ENCODE measurements at places on chromosomes 2 and 18.

- peak; percentile 15 for DNase-seq
These were observed 138.9 kb downstream of the PTH2R start for GRCh38 chr2:208545403-208546042.

DNA sequence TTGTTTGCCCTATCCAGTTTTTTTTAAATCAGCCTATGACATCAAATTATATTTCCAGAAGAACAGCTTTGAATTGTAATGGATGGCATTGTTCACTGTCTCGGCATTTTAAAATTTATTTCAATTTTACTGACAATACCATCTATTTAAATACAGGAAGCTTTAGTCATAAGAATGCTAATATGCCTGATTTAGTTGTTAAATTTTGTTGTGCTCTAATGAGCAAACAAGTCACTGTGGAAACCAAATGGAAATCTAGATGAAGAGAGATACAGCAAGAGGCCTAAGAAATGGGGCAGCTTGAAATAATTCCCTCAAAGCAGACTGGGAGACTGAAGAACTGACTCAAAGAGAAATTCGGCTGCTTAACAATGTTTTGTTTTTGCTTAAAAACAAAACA, 76.8 kb downstream of the OSBPL6 start:
- no peak for DNase-seq

DNA sequence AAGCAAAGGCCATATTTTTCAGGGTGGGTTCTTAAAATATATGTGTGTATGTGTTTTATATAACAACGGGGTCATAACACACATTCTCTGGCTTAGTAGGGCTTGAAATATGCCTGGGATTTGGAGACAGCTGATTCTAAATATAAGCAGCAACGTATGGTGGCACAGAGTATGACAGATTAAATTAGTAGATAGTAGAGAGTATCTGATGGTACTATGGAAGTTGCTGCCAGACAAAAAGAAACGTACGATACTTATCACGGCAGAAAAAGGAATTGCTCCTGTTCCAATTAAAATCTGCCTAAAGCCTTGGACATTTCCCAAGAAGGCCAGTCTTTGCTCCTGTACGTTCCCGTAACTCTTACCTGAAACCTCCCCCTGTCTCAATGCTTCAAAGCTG, 607.9 kb upstream of the ID2 start:
- DNase-seq: no peak

- DNase-seq: no peak
These were observed 164.1 kb downstream of the GLI2 start for GRCh38 chr2:120899771-120900170.

- DNase-seq: no peak
These were observed 6.4 kb upstream of the CTLA4 start for GRCh38 chr2:203861197-203861596.

GRCh38 chr2:210443527-210443926, 33.0 kb downstream of the LANCL1 start:
- no peak for DNase-seq

DNA sequence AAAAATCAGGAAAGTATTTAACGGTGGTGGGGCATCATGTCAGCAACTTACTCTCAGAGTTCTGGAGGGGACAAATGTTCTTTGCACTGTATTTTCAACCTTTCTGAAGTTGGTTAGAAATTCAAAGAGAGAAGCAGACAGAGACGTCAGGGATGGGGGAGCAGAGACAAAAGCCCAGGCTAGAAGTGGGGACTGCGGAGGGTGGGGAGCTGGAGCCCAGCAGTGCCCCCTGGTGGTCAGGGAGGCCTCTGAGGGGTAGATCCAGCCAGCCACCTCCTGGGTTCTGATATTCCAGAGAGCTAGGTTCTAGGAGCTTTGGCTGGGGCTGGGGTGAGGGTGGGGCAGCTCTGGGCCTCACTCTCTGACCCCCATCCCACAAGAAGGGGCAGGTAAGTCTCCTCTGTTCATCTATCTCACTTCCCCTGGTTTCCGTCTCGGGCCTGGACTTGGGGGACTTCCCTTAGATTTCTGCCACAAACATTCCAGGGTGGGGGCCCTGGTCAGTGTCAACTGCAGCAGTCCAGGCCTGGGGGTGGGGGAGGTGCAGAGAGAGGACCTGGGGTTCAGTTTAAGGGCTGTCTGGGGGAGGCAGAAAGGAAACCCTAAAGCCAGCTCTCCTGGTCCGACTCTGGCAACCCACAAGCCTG, 8.9 kb downstream of the TNS1 start:
- peak; percentile 92 for DNase-seq

DNA sequence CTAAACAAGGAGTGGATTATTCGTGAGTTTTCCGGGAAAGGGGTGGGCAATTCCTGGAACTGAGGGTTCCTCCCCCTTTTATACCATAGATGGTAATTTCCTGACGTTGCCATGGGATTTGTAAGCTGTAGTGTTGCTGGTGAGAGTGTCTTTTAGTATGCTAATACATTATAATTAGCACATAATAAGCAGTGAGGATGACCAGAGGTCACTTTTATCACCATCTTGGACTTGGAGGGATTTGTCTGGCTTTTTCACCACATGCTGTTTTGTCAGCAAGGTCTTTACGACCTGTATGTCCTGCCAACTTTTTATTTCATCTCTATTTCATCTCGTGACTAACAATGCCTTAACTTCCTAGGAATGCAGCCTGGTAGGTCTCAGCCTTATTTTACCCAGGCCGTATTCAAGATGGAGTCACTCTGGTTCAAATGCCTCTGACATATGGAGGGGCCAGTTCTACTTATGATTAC, 124.8 kb upstream of the B3GNT2 start:
- no peak for DNase-seq

- DNase-seq: peak; percentile 30
These were observed 31.7 kb upstream of the TTC32 start for GRCh38 chr2:19933351-19933981.
